ENCODE measurements at places on chromosomes 16 and 17.

DNA sequence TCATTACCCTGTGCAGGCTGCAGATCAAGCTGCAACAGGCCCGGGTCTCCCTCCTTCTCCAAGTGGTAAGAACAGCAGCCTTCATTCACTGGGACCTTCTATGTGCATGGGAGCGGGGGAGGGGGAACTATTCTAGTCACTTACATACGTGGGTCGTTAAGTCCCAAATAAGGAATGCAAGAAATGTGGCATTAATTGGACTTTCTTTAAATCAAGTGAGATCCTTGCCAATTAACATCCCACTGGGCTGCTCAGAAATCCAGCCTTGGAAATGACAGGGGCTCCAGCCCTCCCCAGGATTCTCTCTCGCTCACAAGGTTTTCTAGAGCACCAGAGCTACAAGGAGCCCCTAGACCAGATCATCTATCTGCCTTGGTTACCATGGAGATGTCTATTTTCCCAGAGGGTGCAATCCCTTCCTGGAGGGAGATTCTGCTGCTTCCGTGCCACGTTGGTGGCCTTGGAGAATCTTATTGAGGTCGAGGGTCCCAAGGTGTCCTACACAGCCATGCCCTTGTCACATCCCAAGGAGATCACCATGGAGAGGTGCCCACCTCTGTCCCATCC lies 5.2 kb upstream of the EIF1 start:
- DNase-seq = no peak

- no peak for DNase-seq
These were observed 23.1 kb upstream of the SLC35B1 start for GRCh38 chr17:49730785-49731434.

DNA sequence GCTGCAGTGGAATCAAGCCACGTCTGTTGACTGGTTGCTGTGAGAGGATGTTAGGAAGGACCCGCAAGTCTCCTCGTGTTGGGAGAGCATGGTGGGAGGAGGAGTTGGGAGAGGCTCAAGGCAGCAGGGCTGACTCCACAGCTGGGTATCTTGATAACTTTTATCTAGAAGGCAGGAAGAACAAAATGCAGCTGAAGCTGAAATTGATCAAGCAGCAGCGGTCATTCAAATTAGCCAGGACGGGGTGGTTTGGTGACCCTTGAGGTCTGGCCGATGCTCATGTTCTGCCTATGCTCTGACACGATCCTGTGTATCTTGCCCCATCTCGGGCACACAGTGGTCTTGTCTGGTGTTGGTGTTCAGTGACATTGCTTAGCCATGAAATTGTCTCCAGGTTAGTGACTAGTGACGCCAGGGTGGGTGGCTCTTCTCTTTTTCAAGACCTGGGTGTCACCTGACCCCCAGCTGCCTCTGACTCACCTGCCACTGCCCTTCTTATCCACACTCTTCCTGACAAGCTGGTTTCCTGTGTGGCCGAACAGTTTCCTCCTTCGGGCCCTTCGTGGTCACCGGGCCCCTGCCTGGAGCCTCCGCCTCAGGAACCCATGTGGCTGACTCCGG lies 19.1 kb downstream of the NPTX1 start:
- no peak for DNase-seq

GRCh38 chr16:58280846-58281301 lies 14.0 kb downstream of the PRSS54 start:
- DNase-seq = no peak

- no peak for DNase-seq
These were observed 16.7 kb downstream of the CDK5R1 start for GRCh38 chr17:32503251-32504165.

- DNase-seq = no peak
These were observed 7.5 kb downstream of the CACNG1 start for GRCh38 chr17:67051837-67052236.

GRCh38 chr17:47190770-47191169 lies 1.7 kb upstream of the CDC27 start:
- no peak for DNase-seq

DNA sequence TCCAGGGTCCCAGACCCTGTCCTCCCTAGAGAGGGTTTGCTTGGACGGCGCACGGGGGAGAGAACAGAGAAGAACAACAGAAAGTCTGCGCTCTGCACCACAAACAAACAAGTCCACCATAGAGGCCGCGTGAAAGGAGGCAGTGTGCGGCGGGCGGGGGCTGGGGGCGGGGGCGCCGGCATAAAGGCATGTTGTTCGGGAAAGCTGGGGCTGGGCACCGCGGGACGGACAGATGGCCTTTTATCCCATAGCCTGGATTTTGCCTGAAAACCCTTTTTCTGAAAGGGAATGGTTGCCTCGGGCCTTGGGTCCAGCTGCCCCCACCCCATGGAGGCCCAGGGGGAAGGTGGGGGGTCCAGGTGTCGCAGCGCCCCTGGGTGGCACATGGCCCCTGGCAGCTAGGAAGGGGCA lies 26.0 kb downstream of the FA2H start:
- no peak for DNase-seq

DNA sequence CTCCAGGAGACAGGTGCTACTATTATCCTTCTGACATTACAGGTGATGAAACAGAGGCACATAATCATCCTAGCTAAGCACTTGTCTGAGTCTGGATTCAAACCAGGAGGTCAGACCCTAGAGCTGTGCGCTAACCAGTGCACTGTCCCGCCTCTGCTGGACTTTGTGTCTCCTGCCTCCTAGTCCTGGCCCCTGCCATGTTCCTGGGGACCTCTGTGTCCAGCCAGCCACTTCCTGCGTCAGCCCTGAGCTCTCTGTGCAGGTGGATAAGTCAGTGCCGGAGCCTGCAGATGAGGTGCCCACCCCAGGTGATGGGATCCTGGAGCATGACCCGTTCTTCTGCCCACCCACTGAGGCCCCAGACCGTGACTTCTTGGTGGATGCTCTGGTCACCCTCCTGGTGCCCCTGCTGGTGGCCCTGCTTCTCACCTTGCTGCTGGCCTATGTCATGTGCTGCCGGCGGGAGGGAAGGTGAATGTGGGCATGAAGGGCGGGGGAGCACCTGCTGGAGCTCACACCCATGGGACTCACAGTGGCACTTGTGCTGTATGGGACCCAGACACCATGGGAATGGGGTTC lies 4.2 kb downstream of the SGCA start:
- DNase-seq = no peak

- DNase-seq = no peak
These were observed 4.4 kb downstream of the CBX4 start for GRCh38 chr17:79834565-79835469.

All from epithelial cell of prostate (primary cell).